ENCODE measurements at places on chromosomes 6 and 20.

DNA sequence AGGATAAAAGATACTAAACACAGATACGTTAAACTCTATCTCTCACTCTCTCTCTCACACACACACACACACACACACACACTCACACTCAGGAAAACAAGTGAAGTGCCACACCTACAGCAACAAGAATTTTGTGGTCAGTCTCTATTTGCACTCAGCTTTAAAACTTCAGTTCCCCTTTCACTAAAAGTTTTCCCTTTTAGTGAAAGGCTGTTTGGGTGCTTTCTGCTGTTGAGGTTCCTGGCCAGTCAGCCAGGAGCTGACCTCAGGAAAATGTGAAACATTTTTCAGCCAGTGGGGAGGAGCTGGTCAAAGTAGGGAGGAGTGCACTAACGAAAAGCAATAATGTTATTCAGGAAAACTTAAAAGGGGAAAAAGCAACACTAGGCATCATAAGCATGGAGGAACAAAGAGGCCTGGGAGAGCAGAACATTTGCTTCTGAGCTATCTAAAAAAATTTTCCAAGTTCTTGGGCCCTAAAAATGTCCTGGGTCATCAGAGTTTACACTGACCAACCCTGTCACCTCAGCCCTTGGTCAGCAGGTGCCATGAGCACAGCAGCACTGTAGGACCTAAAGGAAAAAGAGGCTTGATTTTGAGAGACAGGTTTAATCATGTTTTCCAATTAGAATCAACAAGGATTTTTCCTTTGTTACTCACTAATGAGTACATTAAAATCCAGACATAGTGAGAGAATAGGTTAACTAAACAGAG lies 30.7 kb upstream of the NT5E start:
- no peak for DNase-seq

GRCh38 chr20:62907384-62908317 lies 18.7 kb downstream of the DIDO1 start:
- DNase-seq = no peak

GRCh38 chr6:36757206-36757605 lies 59.6 kb downstream of the RAB44 start:
- peak; percentile 65 for DNase-seq

DNA sequence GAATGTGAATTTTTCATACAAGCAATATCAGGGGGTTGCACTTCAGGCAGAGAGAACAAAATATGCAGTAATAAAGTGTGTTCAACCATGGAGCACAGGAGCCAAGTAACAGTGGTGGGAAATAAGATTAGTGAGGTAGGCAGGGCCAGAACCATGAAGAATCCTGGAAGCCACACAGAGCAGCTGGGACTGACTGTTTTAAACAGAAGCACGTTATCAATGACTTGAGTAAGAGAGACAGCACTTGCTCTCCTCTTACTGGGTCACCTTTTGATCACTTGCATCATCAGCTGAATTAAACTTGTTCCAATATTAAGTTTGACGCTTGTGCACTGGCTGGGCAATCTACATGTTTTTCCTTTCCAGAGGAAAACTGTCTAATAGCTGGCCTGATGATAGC lies 238.5 kb downstream of the TBX18 start:
- DNase-seq = no peak

GRCh38 chr20:61347443-61347842 lies 95.4 kb downstream of the CDH4 start:
- no peak for DNase-seq

GRCh38 chr20:53052380-53052779 lies 80.2 kb downstream of the TSHZ2 start:
- DNase-seq = no peak

- no peak for DNase-seq
These were observed 76.6 kb downstream of the CEBPB start for GRCh38 chr20:50267041-50267865.

DNA sequence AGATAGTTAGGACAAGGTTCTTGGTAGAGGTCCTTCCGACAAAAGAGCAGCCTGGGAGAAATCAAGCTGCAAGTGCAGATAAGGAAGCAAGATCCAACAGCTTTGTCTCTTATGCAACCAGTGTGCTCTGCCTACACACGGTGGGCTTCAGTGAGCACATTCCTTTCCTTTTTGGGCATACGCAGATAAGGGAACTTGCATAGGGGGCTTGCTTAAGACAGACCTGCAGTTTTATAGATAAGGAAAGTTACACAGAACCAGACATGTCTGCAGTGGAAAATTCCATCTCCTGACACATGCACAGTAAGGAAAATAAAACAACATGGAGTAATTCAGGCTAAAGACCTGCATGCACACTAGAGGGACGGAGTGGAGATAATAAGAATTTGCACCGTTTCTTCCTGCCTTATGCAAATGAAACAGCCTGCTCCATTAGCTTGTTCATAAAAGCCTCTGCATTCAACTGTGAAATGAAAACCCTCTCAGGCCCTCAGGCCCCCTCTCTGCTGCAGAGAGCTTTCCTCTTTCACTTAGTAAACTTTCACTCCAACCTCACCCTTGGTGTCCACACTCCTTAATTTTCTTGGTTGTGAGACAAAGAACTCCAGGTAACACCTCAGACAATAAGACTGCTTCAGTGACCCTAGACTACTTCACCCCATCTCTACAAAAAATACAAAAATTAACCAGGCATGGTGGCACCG lies 97.5 kb upstream of the MYLIP start:
- DNase-seq = no peak

DNA sequence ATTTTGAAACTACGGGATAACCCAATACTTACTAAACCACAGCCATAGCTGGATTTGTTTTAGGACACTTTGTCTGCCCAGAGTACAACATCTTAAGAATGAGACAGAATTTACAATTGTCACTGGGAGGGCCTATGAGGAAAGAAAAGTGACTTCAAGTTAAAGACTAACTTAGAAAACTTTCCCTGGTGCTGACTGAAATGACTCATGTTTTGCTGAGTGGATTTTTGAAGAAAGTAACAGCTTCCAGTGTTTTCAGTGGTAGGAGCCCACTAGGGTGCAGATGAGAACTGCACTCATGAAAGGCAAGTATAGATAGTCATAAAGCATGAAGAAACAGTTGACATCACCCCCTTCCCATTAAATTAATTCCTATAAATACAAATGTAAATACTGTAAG lies 988.2 kb upstream of the MAP3K7 start:
- no peak for DNase-seq

DNA sequence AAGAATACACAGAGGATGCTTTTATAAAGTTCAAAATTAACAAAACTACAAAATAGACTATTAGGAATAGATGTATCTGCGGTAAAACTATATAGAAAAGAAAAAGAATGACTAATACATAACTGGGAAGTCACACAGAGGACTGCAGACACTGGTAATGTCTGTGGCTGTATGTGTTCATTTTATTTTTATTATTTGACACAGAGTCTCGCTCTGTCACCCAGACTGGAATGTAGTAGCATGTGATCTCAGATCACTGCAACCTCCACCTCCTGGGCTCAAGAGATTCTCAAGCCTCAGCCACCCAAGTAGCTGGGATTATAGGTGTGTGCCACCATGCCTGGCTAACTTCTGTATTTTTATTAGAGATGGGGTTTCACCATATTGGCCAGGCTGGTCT lies 38.9 kb downstream of the ESF1 start:
- no peak for DNase-seq

- DNase-seq = no peak
These were observed 163.2 kb downstream of the KHDC1L start for GRCh38 chr6:73062130-73062529.

DNA sequence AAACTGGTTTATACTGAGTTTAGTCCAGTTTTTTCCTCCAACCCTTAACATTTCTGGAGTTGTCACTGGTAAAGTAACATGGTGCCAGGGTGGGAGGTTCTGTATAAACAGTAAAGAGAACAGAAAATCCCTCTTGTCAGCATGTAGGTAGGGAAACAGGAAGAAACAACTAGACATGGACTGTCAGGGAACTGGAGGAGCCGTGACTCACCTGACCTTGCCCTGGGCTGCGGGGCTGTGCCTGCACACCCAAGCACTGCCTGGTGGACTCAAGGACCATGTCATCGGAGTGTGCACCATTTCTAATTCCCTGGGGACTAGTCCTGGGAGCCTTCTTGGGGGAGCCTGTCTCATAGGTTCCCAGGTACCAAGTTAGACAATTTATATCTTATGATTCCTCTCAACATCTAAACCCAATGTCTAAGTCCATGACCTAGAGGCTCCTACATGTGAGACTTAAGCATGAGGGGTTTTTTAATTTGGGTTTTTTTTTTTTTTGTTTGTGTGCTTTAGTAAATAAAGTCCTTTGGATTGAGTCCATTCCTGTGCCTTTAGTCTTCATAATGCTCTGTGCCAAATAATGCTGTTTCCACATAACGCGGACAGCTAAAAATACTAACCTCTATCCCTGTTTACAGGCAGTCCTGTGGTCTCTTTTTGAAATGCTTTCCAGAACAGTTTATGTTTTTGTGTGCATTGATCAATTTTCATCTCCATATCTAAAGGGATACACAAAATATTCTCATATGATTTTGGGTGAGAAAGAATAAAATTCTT lies 136.9 kb upstream of the SUPT3H start:
- DNase-seq = no peak

GRCh38 chr6:121236984-121237383 lies 97.3 kb downstream of the TBC1D32 start:
- DNase-seq = no peak

DNA sequence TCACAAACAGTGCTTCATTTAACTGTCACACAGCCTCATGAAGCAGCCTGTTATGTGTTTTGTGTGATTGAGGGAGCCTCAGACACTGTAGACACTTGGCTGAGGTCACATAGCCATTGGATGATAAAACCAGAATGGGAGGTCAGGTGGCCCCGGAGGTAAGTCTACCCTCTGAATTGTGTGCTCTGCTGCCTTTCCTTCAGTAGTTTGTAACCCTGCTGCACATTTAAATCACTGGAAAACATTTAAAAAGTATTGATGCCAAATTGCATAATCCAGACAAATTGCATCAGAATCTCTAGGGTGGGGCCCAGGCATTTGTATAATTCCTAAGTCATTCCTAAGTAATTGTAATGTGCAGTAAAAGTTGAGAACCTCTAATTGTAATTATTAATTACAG lies 85.2 kb upstream of the ECI2 start:
- no peak for DNase-seq

DNA sequence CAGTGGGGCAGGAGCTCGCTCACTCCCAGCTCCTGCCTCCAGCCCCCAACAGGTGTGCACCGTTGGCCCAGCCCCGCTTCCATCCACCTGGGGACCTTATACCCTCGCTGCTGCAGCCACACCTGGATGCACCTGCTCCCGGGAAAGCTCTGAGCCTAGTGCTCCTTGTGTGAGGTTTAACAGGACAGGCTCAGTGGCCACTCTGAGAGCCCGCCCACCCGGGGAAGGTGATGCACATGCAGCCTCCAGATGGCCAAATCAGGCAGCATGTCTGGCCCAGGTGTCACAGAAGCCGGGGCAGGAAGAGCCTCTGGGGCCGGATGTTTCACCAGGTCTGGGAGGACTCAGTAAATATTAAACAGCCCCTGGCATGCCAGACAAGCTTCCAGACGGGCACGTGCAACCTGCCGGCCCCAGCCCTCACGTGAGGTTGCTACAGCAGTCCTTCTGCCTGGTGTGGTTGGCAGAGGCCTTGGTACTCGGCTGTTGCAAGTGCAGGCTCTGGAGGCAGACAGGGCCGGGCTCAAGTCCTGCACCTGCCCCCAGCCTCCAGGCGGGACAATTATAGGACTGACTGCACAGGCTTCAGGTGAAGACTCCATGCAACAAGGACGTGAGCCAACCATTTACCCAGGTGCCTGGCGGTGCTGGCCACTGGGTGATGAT lies 66.9 kb downstream of the RIPOR3 start:
- DNase-seq = no peak

DNA sequence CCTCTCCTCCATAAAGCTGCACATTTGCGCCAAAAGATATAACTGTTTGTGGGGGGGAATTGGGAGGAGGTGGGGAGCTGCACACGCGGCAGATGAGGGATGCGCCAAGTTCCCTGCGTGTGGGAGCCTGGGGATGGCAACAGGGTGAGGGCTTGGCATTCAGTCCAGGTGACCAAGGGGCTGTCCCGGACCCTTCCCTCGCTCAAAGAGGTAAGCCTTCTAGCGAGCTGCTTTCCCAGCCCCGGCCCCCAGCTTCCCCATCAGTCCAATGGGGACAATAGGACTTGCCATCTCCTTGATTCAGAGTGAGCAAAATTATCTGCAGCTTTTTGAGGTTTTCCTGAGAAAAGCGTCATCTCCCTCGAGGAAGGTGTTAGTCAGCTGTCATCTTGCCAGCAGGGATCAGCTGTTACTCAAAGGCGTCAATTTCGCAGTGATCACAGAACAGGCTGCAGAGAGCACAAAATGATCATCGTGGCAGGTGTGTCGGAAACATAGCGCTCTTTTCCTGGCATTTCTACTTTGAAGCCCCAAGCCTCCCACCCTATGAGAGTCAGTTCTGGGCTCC lies 21.3 kb downstream of the ZNF831 start:
- DNase-seq = peak; percentile 18

DNA sequence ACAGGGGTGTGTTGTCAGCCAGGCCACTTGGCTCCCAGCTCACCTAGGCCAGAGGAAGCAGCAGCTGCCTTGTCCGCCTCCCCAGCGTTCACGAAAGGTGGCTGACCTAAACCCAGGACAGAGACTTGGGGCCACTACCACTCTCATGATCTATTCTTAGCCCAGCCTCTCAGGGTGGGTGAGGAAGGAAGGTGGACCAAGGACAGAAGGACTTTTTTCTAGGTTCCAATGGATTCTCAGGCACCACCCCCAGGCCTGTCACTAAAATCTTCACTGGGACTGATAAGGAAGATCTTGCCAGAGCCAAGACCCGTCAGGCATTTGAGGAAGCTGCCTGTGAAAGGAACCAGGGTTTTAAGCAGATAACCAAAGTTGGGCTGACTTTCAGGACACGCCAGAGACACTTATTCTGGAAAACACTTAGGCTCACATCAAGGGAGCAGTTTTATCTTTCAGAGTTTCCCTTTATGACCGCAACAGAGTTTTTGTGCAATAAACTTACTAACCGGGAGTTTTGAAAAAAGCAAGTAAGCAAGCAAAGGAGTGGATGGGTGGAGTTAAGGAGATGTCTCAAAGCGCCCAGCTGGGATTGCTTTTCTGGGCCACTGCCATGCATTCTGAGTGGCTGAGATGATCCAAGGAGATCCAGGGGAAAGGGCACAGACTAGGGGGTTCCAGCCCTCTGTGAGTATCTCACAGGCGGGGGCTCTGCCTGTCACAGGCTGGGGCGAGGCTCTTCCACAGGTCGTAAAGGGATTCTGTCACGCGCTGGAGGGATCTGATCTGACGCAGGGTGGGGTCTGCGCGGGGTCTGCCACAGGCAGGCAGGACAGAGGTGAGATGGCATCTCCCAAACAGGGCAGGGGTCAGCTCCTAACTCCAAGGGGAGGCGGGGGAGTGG lies 989 bp downstream of the FITM2 start:
- DNase-seq = no peak

Data from CD4-positive, alpha-beta T cell treated with Interleukin-15 for 4 hours (primary cell).